Daoy (cell line): ENCODE measurements at places on chromosomes 5 and 9. TPM values are rescaled to one million over a fixed set of nuclear protein-coding genes. Genes with fewer than 3 reads are reported as not detected.

PCDHB3 gene
- 0.11 and 0.24 TPM in 2 replicates for total RNA-seq

GDA gene
- total RNA-seq, result 1.0 and 3.7 TPM in 2 replicates

PDZD2 gene
- total RNA-seq, result 0.91 and 1.9 TPM in 2 replicates

CDH9 gene
- total RNA-seq, result not detected in 2 replicates

ZNF483 gene
- total RNA-seq, result 3.1 and 7.6 TPM in 2 replicates

FAM200C gene
- total RNA-seq, result 8.5 and 10.3 TPM in 2 replicates

KCNMB1 gene
- total RNA-seq, result 0.80 and 0.86 TPM in 2 replicates

DELE1 gene
- 40.5 and 52.2 TPM in 2 replicates for total RNA-seq

CENPP gene
- 7.6 and 12.7 TPM in 2 replicates for total RNA-seq

LCN10 gene
- total RNA-seq, result not detected in 2 replicates

BRINP1 gene
- total RNA-seq, result not detected in 2 replicates

RNF180 gene
- 2.4 and 4.3 TPM in 2 replicates for total RNA-seq

ARL14EPL gene
- total RNA-seq, result 1.3 TPM in 1 of 2 replicates, not detected in the other

CAVIN4 gene
- total RNA-seq, result 2.2 and 3.5 TPM in 2 replicates

KIF4B gene
- total RNA-seq, result 0.17 TPM in 1 of 2 replicates, not detected in the other

GM2A gene
- 8.8 and 10.9 TPM in 2 replicates for total RNA-seq

MCC gene
- 11.8 and 13.0 TPM in 2 replicates for total RNA-seq

CER1 gene
- not detected in 2 replicates for total RNA-seq

ACSL6 gene
- 0.06 and 0.46 TPM in 2 replicates for total RNA-seq

ACTBL2 gene
- total RNA-seq, result 7.1 and 8.7 TPM in 2 replicates

TUSC1 gene
- not detected in 2 replicates for total RNA-seq

IGIP gene
- total RNA-seq, result 1.6 and 1.8 TPM in 2 replicates

GPX8 gene
- total RNA-seq, result 126 and 136 TPM in 2 replicates

EGFLAM gene
- 5.5 and 7.4 TPM in 2 replicates for total RNA-seq

OR1Q1 gene
- total RNA-seq, result not detected in 2 replicates

HTR4 gene
- 0.18 TPM in 1 of 2 replicates, not detected in the other for total RNA-seq

MEGF10 gene
- 0.03 and 0.80 TPM in 2 replicates for total RNA-seq

RAB3C gene
- 0.91 and 5.1 TPM in 2 replicates for total RNA-seq

MLANA gene
- not detected in 2 replicates for total RNA-seq

TRIM14 gene
- total RNA-seq, result 6.6 and 9.2 TPM in 2 replicates

TMEM174 gene
- total RNA-seq, result not detected in 2 replicates

PCDHA9 gene
- total RNA-seq, result 0.11 and 0.51 TPM in 2 replicates

C6 gene
- not detected in 2 replicates for total RNA-seq

SLC1A1 gene
- 11.8 and 15.8 TPM in 2 replicates for total RNA-seq

LPAR1 gene
- total RNA-seq, result 11.4 and 13.5 TPM in 2 replicates

GABRA6 gene
- total RNA-seq, result not detected in 2 replicates

SLC22A4 gene
- 3.0 and 3.5 TPM in 2 replicates for total RNA-seq

ISOC1 gene
- total RNA-seq, result 35.6 and 37.4 TPM in 2 replicates

TMED9 gene
- total RNA-seq, result 94.7 and 105 TPM in 2 replicates

CDC20B gene
- total RNA-seq, result not detected in 2 replicates

SPINK7 gene
- total RNA-seq, result not detected in 2 replicates

IRX1 gene
- total RNA-seq, result 14.1 and 19.0 TPM in 2 replicates

CLPTM1L gene
- total RNA-seq, result 176 and 204 TPM in 2 replicates

RALGPS1 gene
- total RNA-seq, result 4.9 and 18.7 TPM in 2 replicates

ODF2 gene
- 103 and 104 TPM in 2 replicates for total RNA-seq

SLC2A6 gene
- total RNA-seq, result 29.2 and 30.9 TPM in 2 replicates

OTP gene
- total RNA-seq, result 0.36 TPM in 1 of 2 replicates, not detected in the other

IFNA21 gene
- not detected in 2 replicates for total RNA-seq

FOXD1 gene
- total RNA-seq, result 21.9 and 62.3 TPM in 2 replicates

EPB41L4B gene
- 12.9 and 14.0 TPM in 2 replicates for total RNA-seq

TLR4 gene
- 0.11 and 0.48 TPM in 2 replicates for total RNA-seq

GLRA1 gene
- total RNA-seq, result not detected in 2 replicates

SYNPO gene
- total RNA-seq, result 4.5 and 5.4 TPM in 2 replicates

SMIM27 gene
- total RNA-seq, result 4.6 and 11.9 TPM in 2 replicates

SPOUT1 gene
- total RNA-seq, result 29.9 and 45.8 TPM in 2 replicates
